Aorta (tissue), 5 donors: ENCODE measurements at places on chromosomes 5 and 9. TPM values are rescaled to one million over a fixed set of nuclear protein-coding genes. Genes with fewer than 3 reads are reported as not detected.

DNA sequence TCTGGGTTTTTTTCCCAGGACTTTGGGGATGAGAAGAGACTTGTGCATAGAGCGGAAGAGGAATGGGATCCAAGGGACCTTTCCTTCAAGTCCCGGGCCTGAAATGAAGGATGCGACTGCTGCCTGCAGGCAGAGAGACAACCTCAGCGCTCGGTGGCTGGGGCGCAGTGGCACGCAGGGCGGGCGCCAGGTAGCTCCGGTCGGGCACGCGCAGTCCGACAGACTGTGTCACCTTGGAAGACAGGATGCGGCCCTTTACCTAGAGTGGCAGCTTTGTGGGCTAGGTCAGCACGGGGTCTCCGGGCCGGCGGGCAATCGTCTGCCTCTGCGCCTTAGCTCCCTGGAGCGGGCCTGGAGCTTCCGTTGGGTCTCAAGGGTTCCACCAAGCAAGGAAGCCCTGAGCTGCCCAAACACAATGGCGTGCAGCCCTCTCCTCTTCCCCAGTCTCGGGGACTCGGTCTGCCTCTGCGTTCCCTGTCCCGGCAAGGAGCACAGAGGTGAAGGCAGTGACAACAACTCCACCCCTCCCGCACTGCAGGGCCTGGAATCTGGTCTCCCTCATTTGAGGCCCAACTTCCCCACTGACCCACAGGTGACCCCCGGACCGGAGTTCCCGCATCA, 6.0 kb downstream of the BARX1 start:
- H3K4me3 ChIP-seq = no peak overlapping the region
- no peaks in the 10 kb centered on the region for H3K4me1 ChIP-seq
- H3K27ac ChIP-seq = no peak overlapping the region

The SPEF2 gene
- total RNA-seq = 4.4 TPM

DNA sequence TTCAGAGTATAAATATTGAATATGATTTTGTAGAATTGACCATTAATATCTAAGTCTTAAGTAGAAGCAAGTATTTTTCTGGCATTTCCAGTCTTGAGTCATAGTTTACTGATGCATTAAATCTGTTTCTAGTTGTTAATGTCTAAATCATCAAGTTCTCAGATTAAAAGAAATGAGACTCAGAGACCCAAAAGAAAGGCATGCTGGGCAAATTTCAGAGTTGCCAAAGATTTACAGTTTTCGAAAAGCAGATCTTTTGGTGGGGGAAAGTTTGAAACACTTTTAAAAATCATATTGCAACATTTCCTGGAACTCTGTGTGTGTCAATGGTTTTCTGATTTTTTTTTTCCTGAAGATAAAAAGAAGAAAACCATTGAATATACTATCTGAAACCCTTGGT, 60.9 kb downstream of the ANKRD55 start:
- no peak for DNase-seq
- H3K27ac ChIP-seq = no peak overlapping the region
- H3K27me3 ChIP-seq = no peaks in the 10 kb centered on the region

- no peak for DNase-seq
- H3K36me3 ChIP-seq = no peaks in the 10 kb centered on the region
- no peak overlapping the region for H3K27ac ChIP-seq
Observed at GRCh38 chr5:155263381-155263780, 249.8 kb downstream of the KIF4B start.

GRCh38 chr9:128771094-128771721, 519 bp downstream of the ZER1 start:
- H3K27me3 ChIP-seq = no peaks in the 10 kb centered on the region
- peak overlapping the region; percentile 60 for H3K4me3 ChIP-seq
- no peak overlapping the region for H3K27ac ChIP-seq
- H3K4me1 ChIP-seq = no peaks in the 10 kb centered on the region

The NUTM2G gene
- total RNA-seq = not detected

GRCh38 chr9:130399768-130400167, 45.0 kb upstream of the ASS1 start:
- H3K27me3 ChIP-seq = no peaks in the 10 kb centered on the region
- H3K4me1 ChIP-seq = no peaks in the 10 kb centered on the region
- no peaks in the 10 kb centered on the region for H3K36me3 ChIP-seq
- no peak for DNase-seq
- no peak overlapping the region for H3K27ac ChIP-seq
- H3K4me3 ChIP-seq = no peak overlapping the region

- no peak overlapping the region for H3K27ac ChIP-seq
- H3K4me3 ChIP-seq = no peak overlapping the region
- no peak for DNase-seq
- no peaks in the 10 kb centered on the region for H3K4me1 ChIP-seq
- H3K27me3 ChIP-seq = no peaks in the 10 kb centered on the region
- no peaks in the 10 kb centered on the region for H3K36me3 ChIP-seq
Observed at GRCh38 chr9:68827837-68828744, 123.1 kb downstream of the PIP5K1B start.

The POU5F2 gene
- total RNA-seq = 2.8 TPM

GRCh38 chr5:158606233-158606632, 493.5 kb downstream of the EBF1 start:
- no peaks in the 10 kb centered on the region for H3K36me3 ChIP-seq
- DNase-seq = no peak
- H3K27ac ChIP-seq = no peak overlapping the region
- H3K27me3 ChIP-seq = no peaks in the 10 kb centered on the region
- H3K4me3 ChIP-seq = no peak overlapping the region

DNA sequence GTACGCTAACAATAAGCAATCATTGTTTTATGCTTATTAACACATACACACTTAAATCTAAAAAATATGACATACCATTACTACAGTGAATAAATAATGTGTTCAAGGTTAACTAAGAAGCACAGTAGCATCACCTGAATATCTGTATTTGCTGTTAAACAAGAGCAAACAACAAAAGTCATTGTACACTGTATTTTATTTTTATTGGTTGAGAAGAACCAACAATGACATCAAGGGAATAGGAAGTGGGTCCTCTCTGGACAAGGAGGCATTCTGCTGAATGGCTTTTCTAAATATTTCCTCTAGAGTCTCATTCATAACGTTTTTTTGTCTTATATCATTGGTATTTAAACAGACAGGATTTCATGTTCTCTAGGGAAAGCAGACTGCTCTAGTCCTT, 460.4 kb downstream of the CDH9 start:
- no peak overlapping the region for H3K27ac ChIP-seq
- no peaks in the 10 kb centered on the region for H3K27me3 ChIP-seq
- DNase-seq = no peak
- no peaks in the 10 kb centered on the region for H3K36me3 ChIP-seq
- H3K4me1 ChIP-seq = no peaks in the 10 kb centered on the region
- no peak overlapping the region for H3K4me3 ChIP-seq

DNA sequence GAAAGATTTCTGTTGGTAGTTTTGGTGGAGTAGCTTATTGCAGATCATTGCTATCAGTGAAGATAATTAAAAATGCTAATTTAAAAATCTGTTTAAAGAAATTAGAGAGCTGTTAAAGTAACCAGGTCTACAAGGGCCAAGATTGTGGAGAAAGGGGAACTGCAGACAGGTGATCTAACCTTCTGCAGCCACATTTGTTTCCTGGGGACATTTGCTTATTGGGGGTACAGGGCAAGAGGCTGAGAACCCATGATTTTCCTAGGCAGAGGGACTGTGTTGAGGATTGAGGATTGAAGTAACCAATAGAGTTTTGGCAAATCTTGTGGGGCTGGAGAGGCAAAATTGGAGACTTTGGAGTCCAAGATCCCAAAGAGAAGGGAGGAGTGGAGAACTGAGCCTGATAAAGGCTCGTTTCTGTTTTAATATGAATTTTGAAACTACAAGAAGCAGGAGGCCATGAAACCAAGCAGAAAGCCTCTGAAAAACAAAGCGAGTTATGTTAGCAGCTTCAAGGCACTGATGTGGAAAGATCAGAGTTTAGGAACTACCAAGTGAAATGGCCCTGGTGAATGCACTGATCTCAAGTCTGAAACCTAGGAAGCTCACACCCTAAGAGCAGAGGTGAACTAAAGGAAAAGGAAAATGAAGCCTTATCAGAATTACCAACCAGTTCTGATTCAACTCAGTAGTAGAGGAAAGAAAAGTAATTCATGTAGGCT, 219.8 kb upstream of the C9orf72 start:
- H3K27ac ChIP-seq = no peak overlapping the region
- H3K36me3 ChIP-seq = no peaks in the 10 kb centered on the region
- no peak overlapping the region for H3K4me3 ChIP-seq
- H3K27me3 ChIP-seq = no peaks in the 10 kb centered on the region
- DNase-seq = no peak

DNA sequence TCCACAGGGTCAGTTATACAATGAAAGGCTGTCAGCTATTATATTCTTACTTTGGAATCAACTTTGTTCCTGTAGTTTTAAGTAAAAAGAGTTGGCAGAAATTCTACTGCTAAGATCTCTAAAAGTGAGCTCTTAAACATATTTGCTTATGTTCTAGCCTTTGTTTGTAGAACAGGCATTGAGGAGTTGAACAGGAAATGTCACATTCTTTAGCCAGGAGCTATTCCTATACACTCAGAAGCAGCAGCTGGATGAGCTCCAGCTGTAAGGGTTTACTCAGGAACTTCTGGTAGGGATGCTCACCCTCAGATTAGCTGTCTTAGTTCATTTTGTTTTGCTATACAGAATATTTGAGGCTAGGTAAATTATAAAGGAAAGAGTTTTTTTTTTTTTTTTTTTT, 22.4 kb upstream of the SPINK14 start:
- H3K27ac ChIP-seq = no peak overlapping the region
- no peak for DNase-seq

The FOXB2 gene
- not detected for total RNA-seq

The PCDHGC3 gene
- 116 TPM for total RNA-seq

GRCh38 chr9:136074706-136075105, 20.4 kb downstream of the NACC2 start:
- no peaks in the 10 kb centered on the region for H3K36me3 ChIP-seq
- H3K4me3 ChIP-seq = no peak overlapping the region
- no peaks in the 10 kb centered on the region for H3K4me1 ChIP-seq
- H3K27me3 ChIP-seq = no peaks in the 10 kb centered on the region
- DNase-seq = peak; percentile 31
- no peak overlapping the region for H3K27ac ChIP-seq

The ISL1 gene
- not detected for total RNA-seq

The ARSI gene
- 0.91 TPM for total RNA-seq

The ARID3C gene
- not detected for total RNA-seq

GRCh38 chr9:3237121-3237520, 288.7 kb downstream of the RFX3 start:
- H3K27me3 ChIP-seq = no peaks in the 10 kb centered on the region
- H3K27ac ChIP-seq = no peak overlapping the region
- H3K4me1 ChIP-seq = no peaks in the 10 kb centered on the region
- no peaks in the 10 kb centered on the region for H3K36me3 ChIP-seq
- no peak for DNase-seq

The TMEM232 gene
- 1.7 TPM for total RNA-seq

DNA sequence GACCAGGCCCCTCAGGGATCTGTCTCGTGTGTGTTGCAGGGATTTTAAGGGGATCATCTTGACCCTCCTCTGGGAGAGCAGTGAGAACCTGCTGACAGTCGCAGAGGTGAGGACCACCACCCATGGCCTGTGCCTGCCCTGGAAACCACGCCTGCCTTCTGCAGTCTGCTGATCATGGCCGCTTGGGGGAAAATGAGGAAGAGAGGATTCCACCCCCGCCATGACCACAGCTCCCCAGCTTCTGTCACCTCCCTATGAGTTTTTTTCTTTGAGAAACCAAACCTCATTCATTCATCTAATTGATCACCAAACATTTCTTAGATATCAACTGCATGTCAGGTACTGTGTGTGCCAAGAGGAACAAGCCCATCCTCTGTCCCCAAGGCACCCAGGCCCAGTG, 46.3 kb upstream of the TDRD7 start:
- no peak overlapping the region for H3K27ac ChIP-seq
- H3K36me3 ChIP-seq = no peaks in the 10 kb centered on the region
- H3K4me1 ChIP-seq = no peaks in the 10 kb centered on the region
- no peaks in the 10 kb centered on the region for H3K27me3 ChIP-seq
- H3K4me3 ChIP-seq = no peak overlapping the region

The GFRA3 gene
- 0.55 TPM for total RNA-seq

The ARL14EPL gene
- total RNA-seq = not detected

The IFNA21 gene
- total RNA-seq = not detected

The TMEM215 gene
- total RNA-seq = not detected

DNA sequence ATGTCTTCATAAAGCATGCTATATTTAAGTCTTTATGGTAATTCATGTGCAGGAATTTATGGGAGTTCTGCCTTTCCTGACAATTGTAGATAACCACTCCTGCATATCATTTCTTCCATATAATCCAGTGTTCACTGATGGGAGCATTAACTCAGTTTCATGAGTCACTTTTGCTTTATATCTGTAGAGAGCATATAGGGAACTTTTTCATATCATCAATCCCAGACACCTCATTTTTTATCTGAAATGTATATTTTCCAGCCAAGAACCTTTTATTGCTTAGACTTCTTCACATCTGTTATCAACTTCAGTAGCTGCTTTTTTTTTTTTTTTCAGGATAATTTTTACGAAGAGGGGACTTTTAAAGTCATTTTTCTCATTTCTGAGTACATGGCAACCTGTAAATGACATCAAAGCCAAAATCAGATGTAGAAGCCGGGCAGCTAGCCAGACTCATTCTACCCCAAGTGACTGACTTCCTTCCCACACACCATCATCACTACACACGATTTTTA, 41.1 kb downstream of the NFX1 start:
- H3K4me3 ChIP-seq = no peak overlapping the region
- H3K27ac ChIP-seq = no peak overlapping the region
- H3K27me3 ChIP-seq = no peaks in the 10 kb centered on the region
- H3K4me1 ChIP-seq = no peaks in the 10 kb centered on the region

The ASPN gene
- 79.8 TPM for total RNA-seq

- H3K27me3 ChIP-seq = no peaks in the 10 kb centered on the region
- peak overlapping the region; percentile 85 for H3K27ac ChIP-seq
- H3K36me3 ChIP-seq = no peaks in the 10 kb centered on the region
- no peaks in the 10 kb centered on the region for H3K4me1 ChIP-seq
- DNase-seq = no peak
- H3K4me3 ChIP-seq = no peak overlapping the region
Observed at GRCh38 chr9:21070171-21070571, 7.6 kb downstream of the IFNB1 start.

DNA sequence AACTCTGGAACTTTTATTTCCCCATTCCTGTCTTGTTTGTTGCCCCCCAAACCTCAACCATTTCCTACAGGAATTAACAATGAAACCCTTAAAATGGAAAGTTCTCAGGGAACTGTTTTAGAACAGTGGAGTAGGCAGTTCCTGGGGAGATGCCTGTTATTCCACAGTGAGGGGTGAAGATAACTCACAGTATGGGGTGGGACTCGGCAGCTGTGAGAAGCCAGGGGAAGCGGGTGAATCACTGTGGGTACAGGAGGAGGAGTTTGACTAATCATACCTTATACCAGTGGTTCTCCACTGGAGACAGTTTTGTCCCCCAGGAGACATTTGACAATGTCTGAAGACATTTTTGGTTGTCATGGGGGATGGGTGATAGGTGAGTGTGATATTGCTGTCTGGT, 36.9 kb upstream of the GLRA1 start:
- no peaks in the 10 kb centered on the region for H3K4me1 ChIP-seq
- no peaks in the 10 kb centered on the region for H3K27me3 ChIP-seq
- H3K27ac ChIP-seq = no peak overlapping the region
- H3K4me3 ChIP-seq = no peak overlapping the region
- no peaks in the 10 kb centered on the region for H3K36me3 ChIP-seq

- no peak for DNase-seq
- H3K27me3 ChIP-seq = no peaks in the 10 kb centered on the region
- no peak overlapping the region for H3K4me3 ChIP-seq
- H3K4me1 ChIP-seq = peaks cover 4% of the 10 kb centered on the region
- H3K36me3 ChIP-seq = no peaks in the 10 kb centered on the region
Observed at GRCh38 chr9:131704988-131705387, 34.9 kb downstream of the RAPGEF1 start.

GRCh38 chr5:132999246-132999645, 27.1 kb downstream of the ZCCHC10 start:
- no peak overlapping the region for H3K4me3 ChIP-seq
- DNase-seq = no peak
- no peaks in the 10 kb centered on the region for H3K4me1 ChIP-seq
- no peak overlapping the region for H3K27ac ChIP-seq
- no peaks in the 10 kb centered on the region for H3K36me3 ChIP-seq
- no peaks in the 10 kb centered on the region for H3K27me3 ChIP-seq
